Heart left ventricle (tissue), 16 donors: ENCODE measurements at places on chromosomes 6 and 20.

- no peak for DNase-seq
Measured at GRCh38 chr6:106125925-106126435, 39.8 kb downstream of the PRDM1 start.

DNA sequence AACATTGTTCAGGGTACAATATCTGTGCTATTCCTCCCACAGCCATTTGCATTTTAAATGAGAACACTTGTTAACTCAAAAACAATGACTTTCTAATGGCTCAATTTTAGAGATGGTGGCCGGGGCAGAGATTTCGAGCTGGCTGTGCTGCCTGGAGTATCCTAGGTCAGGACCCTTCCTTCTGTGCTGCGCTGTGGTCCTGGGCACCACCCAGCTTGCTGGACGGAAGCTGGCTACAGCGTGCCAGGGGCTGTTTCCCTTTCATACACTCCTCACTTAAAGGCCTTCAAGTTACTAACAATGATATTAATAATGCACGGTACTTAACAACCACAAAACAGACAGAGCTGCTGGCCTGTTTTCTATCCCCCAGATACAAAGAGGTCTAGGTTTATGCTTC, 194.4 kb upstream of the CST7 start:
- no peak for DNase-seq

- no peak for DNase-seq
Measured at GRCh38 chr6:52231406-52232127, 12.7 kb downstream of the IL17F start.

DNA sequence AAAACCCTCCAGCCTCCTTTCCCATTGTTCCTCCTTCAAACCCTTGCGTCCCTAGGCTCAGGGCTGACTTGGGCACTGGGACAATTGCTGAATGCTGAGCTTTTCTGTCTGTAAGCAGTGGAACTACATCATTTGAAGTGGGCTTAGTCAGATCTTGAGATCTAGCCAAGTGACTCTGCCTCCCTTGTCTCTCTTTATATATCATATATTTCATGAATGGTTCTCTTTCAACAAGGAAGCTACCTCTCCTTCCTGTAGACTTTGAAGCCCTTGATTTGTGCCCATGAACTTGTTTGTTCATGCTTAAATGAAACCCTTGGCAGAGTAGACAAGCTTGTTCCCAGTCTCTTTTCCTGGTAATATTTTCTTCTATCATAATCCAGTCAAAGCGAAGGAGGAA, 60.0 kb upstream of the KIF13A start:
- no peak for DNase-seq

GRCh38 chr6:111011360-111012142, 29.7 kb downstream of the RPF2 start:
- DNase-seq, result no peak

DNA sequence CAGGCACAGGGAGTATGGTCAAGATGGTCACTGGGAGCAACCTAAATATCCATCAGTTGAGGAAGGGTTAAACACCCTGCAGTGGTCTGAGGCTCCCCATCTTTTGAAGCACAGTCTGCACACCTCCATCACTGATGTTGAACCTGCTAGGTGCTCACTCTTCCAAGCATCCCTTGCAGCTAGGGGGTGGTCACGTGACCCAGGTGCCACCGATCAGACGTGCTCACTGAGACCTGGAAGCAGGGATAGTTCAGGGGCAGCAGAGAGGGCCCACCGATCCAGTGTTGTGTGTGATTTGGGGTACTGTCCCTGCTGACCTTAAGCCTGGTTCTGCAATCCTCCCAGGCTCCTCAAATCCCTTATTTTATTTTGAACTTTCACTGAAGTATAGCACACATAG, 134.6 kb downstream of the CEBPB start:
- DNase-seq, result no peak

DNA sequence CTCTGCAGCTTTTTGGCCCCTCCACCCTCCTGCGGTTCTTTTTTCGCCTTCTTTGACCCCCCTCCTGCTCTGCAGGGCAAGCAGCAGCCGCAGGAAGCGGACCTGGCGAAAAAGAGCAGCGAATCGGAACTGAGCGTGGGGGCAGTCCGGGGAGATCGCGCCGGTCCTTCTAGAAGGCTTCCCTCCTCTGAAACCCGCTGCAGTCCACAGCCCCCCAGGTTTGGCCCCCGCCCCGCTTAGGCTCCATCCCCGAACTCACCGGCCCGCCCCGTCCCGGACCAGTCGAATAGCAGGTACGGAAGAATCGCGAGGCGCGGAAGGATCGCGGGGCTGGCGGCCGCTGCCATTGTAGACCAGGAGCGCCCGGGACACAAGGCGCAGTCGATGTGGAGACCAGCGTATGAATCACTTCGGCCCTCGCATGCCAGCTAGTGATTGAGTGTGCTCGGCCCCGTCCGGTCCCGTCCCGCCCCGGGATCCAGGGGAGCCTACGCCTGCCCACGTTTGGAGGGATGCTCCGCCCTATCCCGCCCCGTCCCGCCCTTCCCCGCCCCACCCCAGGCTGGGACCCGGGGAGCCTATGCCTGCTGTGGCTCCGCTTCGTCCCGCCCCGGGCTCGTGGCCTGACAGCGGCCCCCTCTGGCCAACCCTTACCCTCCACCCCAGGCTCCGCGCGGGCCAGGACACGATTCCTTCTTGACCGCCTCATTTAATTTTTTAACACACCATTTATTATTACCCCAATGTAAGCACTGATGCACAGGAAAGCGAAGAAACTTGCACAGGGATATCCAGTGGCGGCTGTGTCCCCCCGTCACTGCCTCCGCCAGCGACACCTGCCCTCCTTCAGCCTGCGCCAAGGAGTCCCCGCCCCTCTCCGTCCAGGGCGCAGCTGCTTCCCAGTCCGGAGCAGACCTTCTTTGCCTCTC, at the start of gene ULBP3:
Gene ULBP3 (minus strand): TSS at position 402 of the 929 bp plus-strand sequence. CDS start 55 bp downstream, at position 347.
- peak; percentile 95 for DNase-seq

GRCh38 chr6:116354236-116354635, 16.5 kb upstream of the DSE start:
- no peak for DNase-seq

DNA sequence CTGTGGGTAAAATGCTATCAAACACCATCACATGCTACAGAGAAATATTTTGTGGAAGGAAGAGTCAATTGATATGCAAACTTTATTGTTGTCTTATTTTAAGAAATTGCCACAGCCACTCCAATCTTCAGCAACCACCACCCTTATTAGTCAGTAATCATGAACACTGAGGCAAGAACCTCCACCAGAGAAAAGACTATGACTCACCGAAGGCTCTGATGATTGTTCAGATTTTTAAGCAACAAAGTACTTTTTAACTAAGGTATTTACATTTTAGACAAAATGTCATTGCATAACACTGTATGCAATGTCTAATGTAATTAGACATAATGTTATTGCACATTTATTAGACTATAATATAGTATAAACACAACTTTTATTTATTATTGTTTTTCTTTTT, 26.2 kb upstream of the MMP24 start:
- DNase-seq, result no peak

DNA sequence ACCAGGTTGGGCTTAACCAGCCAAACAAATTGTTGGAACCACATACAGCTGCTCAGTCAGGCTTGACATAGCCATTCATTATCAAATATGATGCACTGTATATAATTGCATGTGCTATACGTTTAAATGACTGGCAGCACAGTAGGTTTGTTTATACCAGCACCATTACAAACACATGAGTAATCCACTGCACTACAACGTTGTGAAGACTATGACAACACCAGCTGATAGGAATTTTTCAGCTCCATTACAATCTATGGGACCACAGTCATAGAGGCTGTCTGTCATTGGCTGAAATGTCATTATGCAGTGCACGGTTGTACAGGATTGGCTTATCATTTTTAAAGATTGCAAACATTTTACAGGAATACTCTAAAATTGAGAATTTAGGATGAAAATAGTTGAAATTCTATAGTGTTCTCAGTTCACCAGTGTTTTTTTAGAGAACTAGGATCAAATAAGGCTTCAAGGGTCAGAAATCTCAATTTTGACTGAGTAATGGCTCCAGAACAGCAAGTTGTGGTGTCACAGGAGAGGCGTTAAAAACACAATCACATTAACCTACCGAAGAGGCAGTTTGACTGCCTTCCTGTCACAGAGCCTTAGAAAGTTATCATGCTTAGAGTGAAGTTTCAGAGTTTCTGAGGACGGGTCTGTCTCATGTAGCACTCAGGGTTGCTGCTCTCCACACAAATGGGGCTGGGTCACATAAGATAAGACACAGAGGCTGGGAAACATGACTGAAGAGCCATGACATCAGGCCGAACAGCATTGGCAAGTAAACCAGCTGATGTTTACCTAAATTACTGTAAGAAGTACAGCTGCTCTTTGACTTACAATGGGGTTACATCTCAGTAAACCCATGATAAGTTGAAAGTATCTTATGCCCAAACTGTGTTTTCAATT, 60.7 kb upstream of the SMLR1 start:
- DNase-seq, result no peak

DNA sequence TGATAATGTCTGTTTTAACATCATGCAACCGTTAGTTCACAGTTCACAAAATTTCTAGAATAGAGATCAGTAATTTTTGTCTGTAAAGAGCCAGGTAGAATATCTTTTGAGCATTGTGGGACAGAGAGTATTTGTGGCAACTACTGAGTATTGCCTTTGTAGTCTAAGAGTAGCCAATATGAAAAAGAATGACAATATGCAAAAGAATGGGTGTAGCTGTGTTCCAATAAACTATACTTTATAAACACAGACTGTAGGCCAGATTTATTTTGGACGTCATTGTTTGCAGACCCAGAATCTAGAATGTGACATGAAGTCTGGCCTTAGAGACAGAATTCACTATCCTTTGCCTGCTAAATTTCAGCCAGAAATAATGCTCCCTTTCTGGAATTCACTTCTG, 694.1 kb upstream of the MMS22L start:
- no peak for DNase-seq

GRCh38 chr6:156464100-156464878, 312.9 kb upstream of the ARID1B start:
- no peak for DNase-seq

DNA sequence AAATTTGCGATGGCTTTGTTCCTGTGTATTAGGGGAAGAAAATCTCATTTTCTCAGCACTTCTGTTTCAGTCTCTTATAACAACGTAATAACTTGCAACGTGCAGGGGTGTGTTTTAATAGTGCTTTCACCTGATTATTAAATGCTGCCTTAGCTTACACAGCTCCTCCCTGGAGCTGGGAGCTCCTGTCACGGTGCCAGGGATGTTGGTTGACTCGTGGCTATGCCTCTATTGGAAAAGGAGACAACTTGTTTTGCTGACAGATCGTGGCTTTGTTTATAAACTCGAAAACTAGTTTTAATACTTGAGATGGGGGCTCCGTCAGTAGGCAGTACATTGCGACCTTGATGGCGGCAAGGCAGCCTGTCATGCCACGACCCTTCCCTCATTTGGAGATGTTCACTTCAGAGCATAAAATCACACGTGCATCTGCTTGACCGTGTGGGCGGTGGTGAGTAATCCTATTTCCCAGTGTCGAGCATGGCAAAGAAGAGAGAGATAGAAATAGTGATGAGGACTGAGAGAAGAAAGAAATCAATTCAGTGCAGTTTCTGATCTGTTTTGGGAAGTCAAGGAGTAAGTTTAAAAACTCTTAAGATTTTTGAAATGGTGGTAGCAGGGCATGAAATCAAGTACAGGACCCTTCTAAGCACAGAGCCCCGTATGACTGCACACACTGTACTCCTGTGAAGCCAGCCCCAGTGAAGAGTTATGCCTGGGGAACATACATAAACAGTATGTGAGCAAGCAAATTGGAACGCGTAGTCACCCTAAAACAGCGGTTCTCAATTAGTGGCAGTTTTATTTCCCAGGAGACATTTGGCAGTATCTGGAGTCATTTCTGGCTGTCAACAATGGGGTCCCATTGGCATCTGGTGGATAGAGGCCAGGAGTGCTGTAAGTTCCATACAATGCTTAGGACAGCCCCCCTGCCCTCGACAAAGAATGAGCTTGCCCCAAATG, 147.2 kb downstream of the DOK5 start:
- DNase-seq, result peak; percentile 37

GRCh38 chr6:15997586-15998388, 131.1 kb upstream of the MYLIP start:
- no peak for DNase-seq

DNA sequence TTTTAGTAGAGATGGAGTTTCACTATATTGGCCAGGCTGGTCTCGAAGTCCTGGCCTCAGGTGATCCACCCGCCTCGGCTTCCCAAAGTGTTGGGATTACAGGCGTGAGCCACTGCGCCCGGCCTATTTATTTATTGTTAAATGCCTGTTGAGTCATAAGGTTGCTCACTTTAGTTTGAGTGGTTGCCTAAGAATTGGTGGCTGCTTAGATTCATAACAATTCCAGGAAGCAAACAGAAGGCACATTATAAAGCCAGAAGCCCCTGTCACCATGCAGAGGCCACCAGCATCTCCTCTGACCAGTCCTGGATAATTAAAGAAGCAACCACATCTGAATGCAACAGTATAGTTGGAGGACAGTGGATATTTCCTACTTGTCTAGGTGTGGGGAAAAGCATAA, 24.0 kb upstream of the ARMH2 start:
- no peak for DNase-seq

GRCh38 chr6:84568971-84569370, 195.4 kb downstream of the TBX18 start:
- DNase-seq, result no peak

DNA sequence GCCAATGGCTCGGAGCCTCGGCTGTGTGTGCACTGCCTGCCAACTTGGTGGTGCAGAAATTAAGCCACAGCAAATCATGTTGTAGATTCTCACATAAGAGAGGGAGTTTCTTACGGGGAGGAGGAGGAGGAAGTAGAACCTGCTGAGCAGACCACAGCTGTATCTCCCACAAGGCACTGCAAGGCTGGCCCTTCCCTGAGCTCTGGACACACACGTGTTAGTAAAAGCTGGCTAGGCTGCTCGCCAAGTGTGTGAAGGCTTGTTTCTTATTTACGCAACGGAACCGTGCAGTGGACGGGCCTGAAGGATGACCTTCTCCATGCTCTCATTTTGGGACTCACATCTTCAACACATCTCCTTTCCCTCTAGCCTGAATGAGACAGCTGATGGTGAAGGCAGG, 15.7 kb upstream of the QKI start:
- peak; percentile 65 for DNase-seq

GRCh38 chr6:74889635-74890034, 316.2 kb downstream of the COL12A1 start:
- DNase-seq, result no peak

DNA sequence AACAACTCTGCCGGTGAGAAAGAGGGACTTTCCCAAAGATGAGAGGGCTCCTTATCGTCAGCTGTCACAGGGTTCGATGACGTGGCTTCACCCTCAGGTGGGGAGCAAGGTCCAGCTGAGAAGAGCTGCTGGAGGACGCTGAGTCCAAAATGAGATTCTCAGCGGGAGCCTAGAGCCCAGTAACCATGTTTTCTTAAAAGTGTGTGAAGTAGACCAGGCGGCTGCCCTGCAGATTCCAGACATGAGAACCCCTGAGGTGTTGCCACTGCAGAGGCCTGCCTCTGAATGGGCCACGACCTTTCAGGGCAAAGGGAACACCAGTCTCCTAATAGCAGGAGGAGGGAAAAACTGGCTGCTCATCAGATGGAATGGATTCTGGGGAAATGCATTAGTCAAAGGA, 375.1 kb downstream of the BTBD9 start:
- DNase-seq, result no peak

GRCh38 chr20:59441860-59442810, 141.7 kb downstream of the EDN3 start:
- DNase-seq, result no peak
